ENCODE measurements at places on chromosomes 3 and 15.

DNA sequence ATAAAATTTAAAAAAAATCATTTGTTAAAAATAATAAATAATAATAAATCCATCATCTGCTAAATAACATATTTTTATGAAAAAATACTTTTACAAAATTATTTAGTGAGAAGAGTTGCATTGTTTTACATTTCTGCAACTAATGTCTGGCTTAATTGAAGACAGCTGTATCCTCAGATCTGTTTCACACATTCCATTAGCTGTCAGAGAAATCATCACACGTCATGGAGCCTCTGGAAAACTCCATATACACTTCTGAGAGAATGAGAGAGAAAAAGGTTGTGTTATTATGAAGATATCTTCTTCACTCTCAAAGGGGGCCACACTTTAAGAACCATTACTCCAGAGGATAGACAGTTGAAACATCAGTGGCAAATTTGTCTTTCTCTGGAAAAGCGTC lies 40.8 kb downstream of the CMSS1 start:
- DNase-seq = no peak

GRCh38 chr15:28005004-28005527 lies 94.0 kb downstream of the OCA2 start:
- DNase-seq = no peak

- DNase-seq = no peak
Measured at GRCh38 chr3:157520485-157521150, 17.4 kb upstream of the VEPH1 start.

DNA sequence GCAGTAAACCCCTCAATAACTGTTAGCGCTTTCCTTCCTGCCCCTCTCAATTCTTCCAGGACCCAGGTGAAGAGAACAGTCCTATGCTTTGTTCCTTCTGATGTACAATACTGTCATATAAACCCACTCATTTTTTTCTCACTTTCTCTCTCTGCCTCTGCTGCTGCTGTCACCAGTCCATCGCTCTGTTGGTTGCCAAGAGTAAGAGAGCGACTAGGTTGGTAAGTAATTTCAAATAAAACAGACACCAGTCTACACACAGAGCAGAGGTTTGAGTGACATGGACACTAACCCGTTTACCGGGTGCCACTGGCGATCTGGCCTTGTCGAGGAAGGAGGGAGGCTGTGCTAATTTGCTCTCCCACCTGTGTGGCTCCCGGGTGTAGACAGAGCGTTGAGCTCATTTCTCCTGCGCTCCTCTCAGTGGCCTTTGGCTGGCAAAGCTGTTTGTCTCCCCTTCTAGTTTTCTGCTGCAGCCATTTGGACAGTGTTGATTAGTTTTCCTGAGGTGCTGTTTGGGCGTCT lies 215.4 kb downstream of the THSD4 start:
- no peak for DNase-seq
